ENCODE measurements at places on chromosomes 7 and 10.
A peak's percentile ranks its signal among the peaks of the same experiment; 100 is the strongest.

DNA sequence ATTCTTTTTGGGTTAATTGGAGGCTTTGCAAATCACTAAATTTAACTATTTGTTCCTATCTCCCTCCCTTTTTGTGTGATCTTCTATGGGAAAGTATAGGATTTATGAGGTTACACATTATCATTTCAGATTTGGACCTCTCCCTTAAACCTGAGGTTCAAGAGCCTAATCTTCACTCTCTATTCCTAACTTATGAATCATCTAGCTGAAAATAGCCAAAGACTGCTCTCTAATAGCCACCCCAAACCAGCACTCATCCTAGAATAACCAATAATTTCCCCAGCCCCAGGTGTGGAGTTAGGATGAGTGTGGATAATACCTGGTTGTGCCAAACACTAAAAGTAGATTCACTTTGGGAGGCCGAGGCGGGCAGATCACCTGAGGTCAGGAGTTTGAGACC lies 499.2 kb downstream of the GFRA1 start:
- DNase-seq, result no peak

DNA sequence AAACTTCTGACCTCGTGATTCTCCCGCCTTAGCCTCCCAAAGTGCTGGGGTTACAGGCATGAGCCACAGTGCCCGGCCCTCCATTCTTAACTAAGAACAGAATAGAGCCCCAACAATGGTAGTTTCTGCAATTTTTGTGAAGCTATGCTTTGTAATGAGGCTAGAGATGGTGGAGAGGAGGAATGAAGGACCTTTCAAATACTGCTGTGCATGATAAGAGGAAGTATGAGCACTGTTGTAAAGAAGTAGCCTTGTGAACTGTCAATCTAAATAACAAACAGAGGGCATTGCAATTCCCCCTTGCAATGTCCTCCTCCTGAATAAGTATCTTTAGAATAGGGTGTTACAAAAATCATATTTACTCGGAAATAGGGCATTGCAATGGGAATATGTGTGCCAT lies 70.2 kb downstream of the EVX1 start:
- no peak for DNase-seq

DNA sequence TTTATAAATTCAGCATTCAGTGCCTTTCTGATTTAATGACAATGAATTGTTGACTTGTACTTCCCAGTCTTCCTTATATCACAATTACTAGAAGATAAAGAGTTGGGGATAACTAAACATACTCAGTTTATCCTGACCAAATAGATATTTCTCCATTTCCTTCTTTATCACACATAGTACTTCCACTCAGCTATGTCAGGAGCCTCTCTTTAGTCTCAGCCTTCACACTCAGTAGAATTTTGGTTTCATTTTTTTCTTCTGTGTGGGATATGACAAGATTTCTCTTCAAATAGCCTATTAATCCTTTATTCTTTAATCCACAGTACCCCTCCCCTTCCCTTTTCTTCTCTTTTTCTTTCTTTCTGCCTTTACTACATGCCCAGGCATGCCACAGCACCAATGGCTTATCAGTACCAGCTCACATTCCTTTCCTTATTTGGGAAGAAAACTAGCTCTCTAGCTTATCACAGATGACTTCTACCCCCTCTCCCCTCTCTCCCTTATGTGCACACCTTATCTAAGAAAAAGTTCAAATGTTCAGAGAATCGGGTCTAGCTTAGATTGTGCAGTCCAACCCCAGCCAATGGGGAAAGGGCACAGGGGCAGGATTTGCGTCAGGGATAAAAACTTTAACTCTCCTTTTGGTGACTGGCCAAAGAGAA lies 109.0 kb downstream of the PHF14 start:
- DNase-seq, result no peak

DNA sequence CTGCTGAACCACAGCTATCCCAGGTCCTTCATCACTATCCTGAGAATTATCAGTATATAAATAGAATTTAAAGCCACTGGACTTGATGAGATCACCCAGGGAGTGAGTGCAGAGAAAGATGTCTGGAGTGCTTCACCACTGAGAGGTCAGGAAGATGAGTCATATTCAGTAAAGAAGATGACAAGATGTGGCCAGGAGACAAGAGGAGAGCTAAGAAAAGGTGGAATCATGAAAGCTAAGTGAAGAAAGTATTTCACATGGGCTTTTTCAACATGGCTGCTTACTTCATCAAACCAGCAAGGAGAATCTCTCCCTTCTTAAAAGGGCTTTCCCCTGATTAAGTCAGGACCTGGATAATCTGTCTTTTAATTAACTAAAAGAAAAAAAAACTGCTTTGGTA lies 9.1 kb upstream of the PRKAR2B start:
- DNase-seq, result peak; percentile 33

DNA sequence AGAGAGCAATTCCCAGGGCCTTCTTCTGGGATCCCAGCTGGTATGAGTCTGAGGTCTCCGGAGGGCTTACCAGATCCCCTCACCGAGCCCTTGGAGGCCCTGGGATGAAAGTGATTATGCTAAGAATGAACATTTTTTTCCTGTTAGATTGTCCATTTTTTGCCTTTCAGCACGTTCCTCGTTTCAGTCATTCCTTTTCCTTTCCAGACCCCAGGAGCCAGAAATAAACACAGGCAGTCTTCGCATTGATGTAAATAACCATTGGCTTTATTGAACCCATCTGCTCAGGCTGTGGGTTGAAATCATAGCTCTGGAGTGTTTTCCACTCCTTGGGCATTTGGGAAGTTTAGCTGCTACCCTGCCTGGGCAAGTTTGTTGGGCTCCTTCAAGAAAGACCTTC lies 320.9 kb upstream of the AUTS2 start:
- DNase-seq, result no peak

DNA sequence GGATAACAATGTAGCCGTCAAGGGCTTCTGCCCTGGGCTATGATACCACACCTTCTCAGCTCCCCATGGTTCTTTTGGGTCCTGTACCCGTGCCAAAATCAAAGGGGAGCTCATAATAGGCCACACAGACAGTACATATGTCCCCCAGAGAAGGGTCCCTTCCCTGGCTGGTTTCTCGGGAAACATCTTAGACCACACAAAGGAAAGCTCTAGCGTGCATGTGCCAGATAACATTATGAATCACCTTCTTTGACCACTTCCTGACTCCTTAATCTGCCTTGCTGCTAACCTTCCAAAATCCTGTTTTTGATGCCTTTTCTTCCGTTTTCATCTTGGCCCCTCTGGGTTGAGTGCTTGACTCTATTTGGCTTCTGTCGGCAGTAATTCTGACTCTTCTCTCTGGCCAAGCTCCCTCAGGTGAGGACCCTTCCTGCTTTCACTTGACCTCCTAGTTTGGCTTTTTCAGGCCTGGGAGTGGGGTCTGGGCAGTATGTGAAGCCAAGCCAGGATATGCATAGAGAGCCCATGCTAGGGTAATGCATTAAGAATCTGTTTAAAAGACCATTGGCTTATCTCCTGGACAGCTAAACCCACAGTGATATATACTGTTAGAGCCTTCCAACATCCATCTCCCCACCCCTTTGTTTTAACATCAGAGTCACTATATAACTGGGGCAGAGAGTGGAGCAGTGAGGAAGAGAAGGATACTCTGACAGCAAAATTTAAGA lies 84.8 kb downstream of the ANLN start:
- DNase-seq, result no peak

DNA sequence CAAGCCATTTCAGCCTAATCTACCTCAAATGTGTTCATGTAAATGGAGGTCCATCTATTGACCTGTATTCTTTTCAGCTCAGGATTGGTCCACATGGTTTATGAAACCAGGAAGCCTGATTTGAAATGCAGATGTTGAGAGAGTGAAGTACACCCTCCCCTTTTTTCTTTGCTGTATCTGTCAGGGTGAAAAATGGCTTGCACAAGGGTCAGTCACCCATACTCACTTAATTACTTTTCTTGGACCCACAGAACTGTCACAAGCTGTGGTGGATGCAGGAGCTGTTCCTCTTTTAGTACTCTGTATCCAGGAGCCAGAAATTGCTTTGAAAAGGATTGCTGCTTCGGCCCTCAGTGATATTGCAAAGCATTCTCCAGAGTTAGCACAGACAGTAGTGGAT lies 41.2 kb downstream of the SPAG6 start:
- DNase-seq, result no peak

DNA sequence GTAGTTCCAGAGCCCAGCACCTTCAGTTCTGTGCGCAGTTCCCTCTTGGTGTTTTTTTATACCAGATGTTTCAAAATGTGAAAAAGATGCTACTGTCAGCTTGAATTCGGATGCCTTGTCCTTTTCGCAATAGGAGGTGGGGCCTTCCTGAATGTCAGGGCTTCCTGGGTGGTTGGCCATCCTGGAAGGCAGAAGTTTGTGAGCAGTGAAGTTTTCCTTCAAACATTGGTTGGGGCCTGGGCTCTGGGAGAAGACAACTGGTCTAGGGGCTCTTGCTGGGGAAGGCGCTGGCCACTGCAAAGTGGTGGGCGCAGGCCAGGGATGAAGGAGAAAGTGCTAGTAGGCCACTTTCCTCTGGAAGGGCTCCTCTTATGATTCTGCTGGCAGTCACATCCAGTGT lies 56.8 kb upstream of the JAZF1 start:
- no peak for DNase-seq

- DNase-seq, result peak; percentile 8
These were observed 70.8 kb downstream of the CHN2 start for GRCh38 chr7:29265208-29265923.

DNA sequence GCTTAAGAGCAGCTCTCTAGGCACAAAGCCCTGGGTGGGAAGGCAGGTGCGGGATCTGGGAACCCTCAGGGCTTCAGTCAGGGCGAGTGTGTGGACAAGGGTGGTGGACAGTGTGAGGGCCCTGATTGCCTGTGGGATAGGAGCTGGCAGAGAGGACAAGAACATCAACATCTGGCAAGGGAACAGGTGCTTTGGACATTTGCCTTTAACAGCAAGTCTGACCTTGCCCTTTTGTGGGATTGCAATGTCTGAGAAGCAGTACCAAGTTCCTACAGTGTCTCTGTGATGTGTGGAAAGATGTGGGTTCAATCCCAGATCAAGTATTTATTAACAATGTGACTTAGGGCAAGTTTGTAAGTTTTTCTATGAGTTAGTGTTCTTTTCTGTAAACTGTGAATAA lies 46.7 kb downstream of the TFAM start:
- peak; percentile 17 for DNase-seq

DNA sequence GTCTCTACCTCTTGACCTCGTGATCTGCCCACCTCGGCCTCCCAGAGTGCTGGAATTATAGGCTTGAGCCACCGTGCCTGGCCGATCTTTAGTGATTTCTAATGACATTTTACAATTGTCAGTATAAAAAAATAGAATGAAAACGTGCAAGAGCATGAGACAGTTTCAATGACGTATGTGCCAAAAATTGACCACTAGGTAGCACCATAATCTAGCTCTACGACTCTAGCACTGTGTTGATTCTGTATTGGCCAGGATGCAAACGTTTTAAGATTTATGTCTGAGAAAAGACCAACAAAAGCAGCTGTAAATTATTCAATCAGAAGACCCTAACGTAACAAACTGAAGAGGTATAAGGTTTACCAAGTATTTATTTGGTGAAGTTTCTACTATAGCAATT lies 25.4 kb upstream of the EXOC6 start:
- DNase-seq, result peak; percentile 19

- DNase-seq, result no peak
These were observed 93.0 kb upstream of the CYP26C1 start for GRCh38 chr10:92967641-92968040.

DNA sequence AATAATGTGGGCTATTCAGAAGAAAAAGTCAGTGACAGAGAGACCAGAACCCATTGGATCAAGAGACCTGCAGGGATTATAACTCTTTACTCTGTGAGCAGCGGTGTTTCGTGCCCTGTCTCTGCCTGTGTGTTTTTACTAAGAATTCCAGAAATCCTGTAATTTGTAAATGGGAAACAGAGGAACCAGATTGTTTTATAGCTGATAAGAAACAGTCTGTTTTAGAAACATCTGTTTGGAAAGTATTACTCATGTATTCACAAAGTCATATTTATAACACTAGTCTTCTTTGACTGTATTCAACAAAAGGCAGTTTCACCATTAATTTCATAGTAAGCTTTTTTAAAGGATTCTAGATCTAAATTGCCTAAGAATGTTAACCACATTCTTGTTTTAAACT lies 30.0 kb upstream of the VDAC2 start:
- DNase-seq, result no peak

DNA sequence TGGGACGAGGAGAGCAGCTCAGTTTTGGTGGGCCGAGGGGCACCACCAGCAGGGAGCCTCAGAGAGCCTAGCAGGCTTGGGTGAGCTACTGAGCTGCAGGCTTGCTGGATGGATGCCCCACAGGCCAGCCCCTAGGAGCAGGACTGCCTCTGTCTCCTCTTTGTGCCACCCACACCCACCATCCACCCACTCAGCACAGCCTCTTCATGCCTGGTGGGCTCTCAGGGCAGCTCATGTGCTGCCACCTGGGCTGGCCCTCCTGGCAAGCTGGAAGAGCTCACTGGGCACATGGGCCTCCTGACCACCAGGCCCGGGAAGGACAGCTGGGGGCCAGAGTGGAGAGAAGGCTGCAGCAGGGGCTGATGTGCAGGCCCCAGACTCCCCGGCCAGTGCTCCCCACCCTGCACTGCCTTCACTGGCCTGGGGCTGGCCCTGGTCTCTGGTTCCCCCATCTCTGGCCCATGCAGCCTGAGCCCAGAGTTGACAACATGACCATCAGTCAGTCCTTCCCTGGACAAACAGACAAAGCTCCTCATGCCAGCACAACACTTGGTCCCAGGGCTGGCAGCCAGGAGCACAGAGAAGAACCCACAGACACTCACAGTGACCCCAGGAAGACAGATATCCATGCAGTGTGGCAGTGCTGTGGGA lies 8.2 kb downstream of the RASGEF1A start:
- no peak for DNase-seq

DNA sequence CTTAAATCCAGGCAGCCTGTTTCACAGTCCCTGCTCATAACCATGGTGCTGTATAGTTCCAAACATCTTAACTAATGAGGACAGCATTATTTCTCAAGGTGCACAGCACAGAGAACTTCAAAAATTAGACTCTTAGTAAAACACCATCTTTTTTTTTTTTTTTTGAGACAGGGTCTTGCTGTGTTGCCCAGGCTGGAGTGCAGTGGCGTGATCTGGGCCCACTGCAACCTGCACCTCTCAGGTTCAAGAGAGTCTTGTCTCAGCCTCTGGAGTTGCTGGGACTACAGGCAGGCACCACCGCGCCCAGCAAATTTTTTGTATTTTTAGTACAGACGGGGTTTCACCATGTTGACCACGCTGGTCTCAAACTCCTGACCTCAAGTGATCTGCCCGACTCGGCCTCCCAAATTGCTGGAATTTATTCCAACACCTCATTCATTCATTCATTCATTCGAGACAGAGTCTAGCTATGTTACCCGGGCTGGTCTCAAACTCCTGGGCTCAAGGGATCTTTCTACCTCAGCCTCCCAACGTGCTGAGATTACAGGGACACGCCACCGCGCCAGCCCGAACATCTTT lies 507 bp upstream of the TMEM254 start:
- DNase-seq, result no peak

- DNase-seq, result no peak
These were observed 5.3 kb downstream of the CPXM2 start for GRCh38 chr10:123886292-123886691.

DNA sequence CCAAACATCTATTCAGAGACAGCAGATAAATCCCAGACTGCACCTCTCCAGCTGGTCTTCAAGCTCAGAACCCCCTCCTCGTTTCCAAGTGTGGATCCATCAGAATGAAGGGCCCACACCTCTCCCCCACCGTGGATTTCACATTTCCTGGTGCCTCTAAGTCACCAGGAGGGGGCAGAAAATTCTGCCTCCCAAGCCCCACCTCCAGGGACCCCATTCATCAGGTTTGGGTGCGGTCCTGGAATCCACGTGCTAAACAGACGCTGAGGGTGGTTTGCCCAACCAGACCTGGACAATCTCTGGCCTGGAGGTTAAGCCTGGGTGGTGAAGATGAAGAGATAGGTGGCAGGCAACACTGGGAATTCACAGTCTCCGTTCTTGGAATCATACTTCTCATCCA lies 92.4 kb downstream of the WDR11 start:
- no peak for DNase-seq
